ENCODE measurements at places on chromosomes 1 and 21.
A peak's percentile ranks its signal among the peaks of the same experiment; 100 is the strongest.

GRCh38 chr1:46532498-46533178, 18.8 kb downstream of the KNCN start:
- peak; percentile 77 for DNase-seq

DNA sequence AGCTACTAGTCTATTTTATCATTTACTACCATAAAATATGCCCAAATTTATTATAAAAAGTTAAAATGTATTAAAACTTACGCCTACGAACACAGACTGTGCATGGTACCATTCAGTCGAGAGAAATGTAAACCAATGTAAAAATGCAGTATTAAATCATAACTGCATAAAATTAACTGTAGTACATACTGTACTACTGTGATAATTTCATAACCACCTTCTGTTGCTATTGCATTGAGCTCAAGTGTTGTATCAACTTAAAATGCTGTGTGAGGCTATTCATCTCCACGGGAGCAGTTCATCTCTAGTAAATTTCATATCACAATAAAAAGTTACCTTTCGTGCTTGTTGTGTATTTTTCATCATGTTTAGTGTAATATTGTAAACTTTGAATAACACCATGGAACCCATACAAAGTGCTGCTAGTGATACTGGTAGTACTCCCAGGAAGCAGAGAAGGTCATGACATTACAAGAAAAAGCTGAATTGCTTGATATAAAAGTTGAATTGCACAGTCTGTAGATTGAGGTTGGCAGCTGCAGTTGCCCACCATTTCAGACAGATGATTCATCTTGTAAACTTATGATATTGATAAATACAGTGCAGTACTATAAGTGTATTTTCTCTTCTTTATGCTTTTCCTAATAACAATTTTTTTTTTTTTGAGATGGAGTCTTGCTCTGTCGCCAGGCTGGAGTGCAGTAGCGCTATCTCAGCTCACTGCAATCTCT, 19.0 kb upstream of the CENPF start:
- DNase-seq, result no peak

GRCh38 chr1:183711741-183712361, 58.7 kb upstream of the APOBEC4 start:
- no peak for DNase-seq

DNA sequence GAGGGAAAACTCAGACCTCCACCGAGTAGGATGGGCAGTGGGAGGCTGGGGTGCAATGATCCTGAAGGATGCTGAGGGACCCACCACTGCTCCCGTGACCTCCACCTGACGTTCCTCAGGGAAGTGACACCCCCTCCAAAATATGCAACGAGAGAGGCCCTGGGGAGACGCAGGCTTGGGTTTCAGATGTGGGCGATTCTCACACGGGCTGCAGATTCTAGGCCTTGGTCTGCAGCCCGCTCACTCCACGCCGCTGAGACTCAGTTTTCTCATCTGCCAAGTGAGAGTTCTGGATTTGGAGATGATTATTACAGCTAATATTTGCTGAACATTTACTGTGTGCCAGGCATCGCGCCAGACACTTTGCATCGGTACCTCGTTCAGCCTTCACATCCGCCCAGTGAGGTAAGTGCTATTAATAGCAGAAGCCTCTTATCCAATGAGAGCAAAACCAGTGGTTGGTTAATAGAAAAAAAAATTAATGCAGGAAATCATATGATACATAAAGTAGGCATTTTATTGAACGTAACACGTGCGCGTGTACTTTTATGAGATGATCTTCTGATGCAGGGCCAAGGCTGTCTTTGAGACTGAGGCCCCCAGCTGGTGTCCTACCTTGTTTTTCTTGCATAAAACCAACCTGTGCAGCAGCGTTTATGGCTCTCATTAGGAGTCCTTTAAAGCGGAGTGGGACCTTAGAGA, 102.0 kb upstream of the RUNX3 start:
- peak; percentile 33 for DNase-seq

DNA sequence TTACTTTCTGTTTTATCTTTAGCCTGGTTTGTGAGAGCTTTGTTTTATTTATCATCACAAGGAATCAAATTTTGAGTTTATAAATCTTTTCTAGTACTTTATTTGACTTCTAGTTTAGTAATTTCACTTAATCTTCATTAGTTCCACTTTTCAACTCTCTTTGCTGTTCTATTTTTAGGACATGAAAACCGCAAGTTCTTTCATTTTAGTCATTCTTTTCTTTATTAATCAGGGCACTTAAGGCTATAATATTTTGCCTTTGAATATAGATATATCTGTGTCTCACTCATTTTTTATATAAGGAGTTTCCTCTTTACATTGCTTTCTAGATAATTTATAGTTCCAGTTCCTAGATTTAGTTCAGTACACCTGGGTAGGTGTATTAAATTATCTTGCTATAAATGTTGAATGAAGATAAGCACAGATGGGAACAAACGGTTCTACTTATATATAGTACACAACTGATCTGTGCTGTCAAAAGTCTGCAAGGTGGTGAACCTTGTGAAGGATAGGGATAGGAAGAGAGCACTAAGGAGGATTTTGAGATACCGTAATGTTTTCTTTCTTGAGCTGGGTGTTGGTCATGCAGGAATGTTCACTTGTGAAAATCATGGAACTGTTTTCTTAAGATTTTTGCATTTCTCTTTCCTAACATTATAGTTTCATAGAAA, 402.3 kb downstream of the RYR2 start:
- no peak for DNase-seq

GRCh38 chr1:184150776-184151531, 99.4 kb downstream of the TSEN15 start:
- no peak for DNase-seq

DNA sequence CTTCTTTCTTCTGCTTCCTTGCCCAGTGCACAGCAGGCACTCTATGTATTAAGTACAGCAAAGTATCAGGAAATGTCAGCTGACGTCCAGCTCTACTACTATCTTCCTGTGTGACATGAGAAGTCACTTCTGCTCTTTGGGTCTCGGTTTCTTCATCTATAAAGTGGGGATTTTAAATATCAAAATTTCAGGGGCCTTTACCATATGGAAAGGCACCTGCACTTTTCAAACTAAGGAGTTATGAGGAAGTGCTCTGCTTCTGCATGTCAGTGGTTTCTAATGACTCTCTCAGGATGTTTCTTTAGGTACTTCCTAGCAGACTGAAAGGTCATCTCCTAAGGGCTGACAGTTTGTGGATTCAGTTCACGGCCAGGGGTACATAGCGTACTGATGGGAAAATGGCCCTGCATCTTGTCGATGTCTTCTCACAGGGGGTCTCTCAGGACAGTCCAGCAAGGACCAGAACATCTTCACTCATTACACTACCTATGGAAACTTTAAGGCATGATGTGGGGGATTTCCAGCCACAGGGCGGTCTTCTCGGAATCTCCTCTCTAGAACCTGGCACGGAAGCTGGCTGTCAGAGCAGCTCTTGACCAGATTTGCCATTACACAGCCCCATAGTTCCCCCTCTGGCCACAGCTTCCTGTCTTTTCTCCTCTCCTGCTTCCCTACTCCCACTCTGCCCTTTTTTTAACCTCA, 42.0 kb upstream of the MTF1 start:
- DNase-seq, result no peak

GRCh38 chr1:11062965-11063401, 3.2 kb upstream of the SRM start:
- no peak for DNase-seq

DNA sequence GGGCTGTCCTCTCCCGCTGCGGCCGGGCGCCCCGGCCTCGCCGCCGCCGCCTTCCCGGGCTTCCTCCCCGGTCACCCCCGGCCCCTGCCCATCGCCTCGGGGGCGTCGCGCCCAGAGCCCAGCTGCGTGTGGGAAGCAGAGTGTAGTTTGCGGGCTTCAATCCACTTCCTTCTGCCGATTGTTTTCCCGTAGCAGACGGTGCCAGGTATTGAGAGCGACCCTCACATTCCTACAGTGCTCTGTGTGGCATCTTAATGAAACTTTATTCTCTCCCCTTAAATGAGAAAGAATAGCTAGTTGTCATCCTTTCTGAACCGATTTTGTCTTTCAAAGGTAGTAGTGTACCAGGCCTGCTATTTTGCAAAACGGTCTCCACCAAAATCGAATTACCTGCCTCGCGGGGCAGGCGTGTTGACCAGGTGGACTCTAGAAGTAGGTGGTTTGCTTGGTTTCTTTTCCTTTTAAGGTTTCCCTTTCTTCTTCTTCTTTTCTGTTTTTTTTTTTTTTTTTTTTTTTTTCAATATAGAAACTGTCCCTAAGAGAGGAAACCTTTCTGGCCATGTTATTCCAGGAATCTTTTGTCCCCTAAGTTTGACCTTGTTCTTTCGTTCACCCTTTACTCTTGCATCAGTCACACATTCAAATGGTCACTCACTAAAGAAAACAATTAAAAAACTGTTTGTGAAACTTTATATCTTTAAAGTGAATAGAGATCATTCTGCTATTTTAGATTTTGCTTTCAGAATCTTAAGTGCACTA, 881 bp downstream of the USP25 start:
- DNase-seq, result no peak

GRCh38 chr1:207128336-207128921, 24.4 kb downstream of the C4BPA start:
- no peak for DNase-seq

DNA sequence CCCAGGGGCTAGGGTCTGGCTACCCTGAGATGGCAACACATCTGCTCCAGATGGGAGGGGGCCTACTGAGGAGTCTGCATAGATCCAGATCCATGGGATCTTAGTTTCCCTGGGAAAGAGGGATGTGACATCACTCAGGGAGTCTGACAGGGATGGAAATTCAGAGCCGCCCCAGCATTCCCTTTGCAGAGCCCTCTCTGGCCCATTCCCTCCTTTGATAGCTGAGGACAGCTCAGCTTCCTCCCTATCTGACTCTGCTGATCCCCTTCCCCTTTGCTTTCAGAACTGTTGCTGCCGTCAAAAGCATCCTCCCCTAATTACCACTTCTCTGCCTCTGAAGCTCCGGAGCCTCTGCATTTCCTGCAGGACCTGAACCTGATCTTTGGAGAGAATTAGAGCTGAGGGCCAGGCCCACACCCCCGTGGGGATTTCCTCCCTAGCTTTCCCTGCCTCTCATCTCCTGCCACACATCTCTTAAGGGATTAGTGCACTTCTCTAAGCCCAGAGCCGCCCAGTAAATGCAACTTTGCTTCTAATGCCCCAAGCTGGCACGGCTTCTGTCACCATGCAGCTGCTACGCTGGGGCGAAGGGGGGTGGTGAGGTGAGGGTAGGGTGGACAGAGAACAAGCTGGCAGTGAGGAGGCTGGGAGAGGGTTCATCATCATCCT, 9.5 kb upstream of the ASCL5 start:
- no peak for DNase-seq

DNA sequence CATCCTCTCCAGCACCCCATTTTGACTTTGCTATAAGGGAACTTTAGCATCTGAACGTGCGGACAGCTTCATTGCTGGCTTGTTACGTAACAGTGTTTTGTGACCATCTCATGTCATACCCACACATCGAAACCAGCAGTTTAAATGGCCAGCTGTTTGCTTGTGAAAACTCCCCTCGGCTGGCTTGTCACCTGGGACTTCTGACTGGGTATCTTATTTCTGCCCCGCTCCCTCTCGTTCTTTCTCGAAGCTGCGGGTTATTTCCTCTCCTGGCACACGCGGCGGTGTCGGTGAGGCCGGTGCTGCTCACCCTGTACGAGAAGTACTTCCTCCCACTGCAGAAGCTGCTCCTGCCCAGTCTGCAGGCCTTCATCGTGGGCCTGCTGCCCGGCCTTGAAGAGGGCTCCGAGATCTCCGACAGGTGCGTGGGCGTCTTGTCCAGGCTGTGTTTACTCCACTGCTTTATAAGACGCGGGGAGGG, 43.5 kb downstream of the DOP1B start:
- no peak for DNase-seq

DNA sequence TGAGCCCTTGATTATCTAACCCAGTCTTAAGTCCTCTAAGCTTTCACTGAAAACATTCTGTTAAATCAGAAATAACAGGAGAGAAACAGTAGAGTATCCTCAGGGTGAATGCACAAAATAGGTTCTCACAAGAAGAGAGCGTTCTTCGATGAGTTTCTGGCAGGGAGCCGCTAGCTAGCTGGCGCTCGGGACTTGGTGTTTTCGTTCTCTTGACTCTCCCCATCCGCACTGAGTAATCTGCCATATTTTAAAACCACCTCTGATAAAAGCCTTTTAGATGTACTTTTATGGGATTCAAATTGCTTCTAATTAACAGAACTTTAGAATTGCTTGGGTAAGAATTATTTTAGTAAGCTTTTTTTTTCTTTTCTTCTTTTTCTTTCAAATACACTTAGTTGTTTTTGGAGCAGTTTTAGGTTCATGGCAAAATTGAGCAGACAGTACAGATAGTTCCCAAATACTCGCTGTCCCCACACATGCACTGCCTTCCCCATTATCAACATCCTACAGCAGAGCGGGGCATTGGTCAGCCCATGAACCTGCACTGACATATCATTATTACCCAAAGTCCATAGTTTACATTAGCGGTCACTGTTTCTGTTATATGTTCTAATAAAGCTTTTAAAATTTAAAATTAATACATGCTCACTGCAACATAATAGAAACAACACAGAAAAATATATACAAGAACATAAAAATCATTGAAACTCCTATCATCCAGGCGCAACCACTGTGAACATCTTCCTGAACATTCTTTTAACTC, 35.4 kb downstream of the PRDM2 start:
- DNase-seq, result no peak

GRCh38 chr1:5099558-5099957, 445.1 kb downstream of the AJAP1 start:
- no peak for DNase-seq

Data from stimulated activated CD4-positive, alpha-beta T cell treated with anti-CD3 and anti-CD28 coated beads, Interleukin-4, amount 100 ng/mL, for 1 hour (primary cell).